ENCODE measurements at places on chromosomes 5 and 9. TPM values are rescaled to one million over a fixed set of nuclear protein-coding genes. Genes with fewer than 3 reads are reported as not detected.
A peak's percentile ranks its signal among the peaks of the same experiment; 100 is the strongest.

DNA sequence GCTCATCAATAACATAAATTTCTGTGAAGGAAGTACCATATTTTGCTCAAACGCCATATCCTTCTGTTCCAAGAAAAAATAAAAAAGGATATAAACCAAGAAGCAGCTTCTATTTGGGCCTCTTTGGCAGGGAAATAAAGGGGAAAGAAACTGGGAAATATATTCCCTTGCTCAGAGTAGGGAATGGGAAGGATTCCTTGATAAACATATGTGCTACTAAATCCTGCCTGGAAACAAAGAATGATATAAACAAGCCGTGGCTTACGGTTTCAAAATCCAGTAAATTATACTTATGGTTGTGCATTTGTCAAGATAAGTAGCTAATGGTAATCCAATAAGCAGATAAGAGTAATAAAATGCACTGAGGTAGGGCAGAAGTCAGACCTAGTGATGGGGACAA lies 481.6 kb downstream of the NTRK2 start:
- DNase-seq: no peak

DNA sequence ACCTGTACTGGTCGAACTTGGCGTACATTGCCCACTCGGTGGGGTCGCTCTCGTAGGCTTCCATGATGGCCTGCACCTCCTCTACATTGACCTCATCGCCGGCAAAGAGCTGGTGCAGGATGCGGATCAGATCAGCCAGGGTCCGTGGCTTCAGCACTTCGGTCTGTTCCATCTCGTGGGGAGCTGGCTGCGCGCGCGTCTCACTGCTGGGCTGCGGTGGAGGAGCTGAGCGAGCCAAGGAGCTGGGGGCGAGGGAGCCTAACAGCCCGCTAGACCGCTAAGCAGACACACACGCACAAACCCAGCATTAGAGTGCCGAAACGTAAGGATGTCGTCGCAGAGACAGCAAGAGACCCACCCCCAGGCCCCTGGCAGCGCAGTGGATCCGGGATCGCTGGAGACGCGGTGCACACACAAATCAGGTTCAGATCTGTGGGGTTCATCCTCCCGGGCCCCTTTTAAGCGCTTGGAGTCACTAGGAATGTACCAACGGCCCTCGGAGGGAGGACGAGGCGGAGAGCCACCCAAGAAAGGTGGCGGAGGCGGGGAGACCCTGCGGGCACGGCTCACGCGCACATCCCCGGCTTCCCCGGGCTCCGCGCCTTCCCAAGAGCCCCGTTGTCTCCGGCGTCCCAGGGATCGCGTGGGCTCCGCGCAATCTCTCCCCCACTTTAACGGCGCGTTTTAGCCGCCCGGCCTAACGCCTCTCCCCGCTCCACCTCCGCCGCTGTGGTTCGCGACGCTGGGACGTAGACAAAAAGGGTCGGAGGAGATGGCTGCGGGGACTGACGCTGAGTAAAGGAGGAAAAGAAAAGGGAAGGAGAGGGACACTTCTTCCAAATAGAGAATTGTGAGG lies at the start of gene CDO1:
Gene CDO1, minus strand, starts transcription at position 434 of the 856 bp plus-strand sequence. Its CDS starts 262 bp downstream, at position 172.
- DNase-seq: peak; percentile 44

The FAM53C gene
- 34.3 TPM for total RNA-seq

The TEX48 gene
- 0.70 TPM for total RNA-seq

The PRRT1B gene
- not detected for total RNA-seq

The MACROH2A1 gene
- total RNA-seq: 208 TPM

All from activated naive CD8-positive, alpha-beta T cell treated with anti-CD3 and anti-CD28 coated beads for 36 hours (primary cell).